ENCODE measurements at places on chromosomes 1 and 21.

DNA sequence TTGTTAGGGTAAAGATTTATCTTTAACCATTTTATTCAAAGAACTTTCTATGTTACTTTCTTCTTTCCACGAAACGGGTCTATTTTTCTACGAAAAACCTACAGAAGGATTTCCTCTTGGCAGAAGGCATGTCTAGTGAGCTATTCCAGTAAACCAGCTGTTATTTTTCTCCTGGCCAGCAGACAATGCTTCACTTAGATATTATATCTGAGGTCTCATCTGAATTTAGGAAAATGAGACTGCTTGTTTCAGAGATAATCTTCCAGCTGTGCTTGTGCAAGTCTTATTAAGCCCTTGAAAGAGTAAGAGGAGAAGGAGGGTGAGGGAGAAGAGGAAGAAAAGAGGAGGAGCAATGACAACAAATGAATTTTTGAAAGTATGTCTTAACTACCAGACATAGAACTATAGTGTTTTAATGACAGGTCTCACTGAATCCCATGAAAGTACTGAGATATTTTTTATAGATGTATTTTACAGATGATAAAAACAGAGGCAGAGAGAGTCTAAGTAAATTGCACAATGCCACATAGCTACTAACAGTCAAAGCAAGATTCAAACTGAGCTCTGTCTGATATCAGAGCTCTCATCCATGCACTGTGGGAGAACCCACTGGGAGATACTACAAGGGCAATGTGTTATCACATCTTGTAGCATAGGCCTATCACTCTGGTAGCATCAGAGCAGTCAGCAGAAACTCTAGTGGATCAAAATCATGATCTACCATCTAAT is 54.6 kb upstream of the SAMSN1 start:
- no peak for DNase-seq

DNA sequence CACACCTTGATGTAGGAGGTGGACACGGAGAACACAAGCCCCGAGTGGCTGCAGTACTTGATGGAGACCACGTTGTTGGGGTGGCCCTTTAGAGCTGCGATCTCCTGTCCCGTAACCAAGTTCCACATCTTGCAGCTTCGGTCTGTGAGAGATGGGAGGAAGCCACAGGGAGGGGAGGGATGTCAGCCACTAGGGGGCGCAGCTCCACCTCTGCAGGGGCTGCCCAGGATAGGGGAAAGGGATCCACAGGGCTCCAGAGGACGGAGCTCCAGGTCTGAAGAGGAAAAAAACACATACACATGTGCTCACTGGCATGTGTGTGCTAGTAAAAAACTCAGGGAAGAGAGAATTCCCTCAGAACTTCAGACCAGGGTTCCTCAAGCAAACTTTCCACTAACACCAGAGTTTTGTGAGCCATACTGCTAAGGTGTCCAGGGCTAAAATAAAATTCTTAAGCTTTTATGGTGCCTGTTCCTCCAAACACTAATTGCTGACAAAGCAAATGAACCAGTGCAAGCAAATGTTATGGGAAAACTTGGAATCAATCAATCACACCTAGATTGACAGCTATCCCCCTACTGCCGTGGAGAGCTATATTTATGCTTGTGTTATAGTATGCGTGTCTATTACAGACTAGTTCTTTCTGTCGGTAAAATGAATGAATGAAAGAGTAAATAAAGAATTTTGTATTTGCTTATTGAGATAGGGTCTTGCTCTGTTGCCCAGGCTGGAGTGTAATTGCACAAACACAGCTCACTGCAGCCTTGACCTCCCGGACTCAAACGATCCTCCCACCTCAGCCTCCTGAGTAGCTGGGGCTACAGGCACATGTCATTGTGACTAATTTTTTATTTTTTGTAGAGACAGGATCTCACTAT is 43.7 kb downstream of the KIF21B start:
- peak; percentile 68 for DNase-seq

- peak; percentile 73 for DNase-seq
Observed at GRCh38 chr1:31764312-31765040, at the start of gene ADGRB2. ADGRB2 (minus strand) TSS chr1:31764340; CDS start chr1:31757221, 7,119 bp downstream.

- no peak for DNase-seq
Observed at GRCh38 chr1:30318864-30319718, 404.3 kb downstream of the MATN1 start.

DNA sequence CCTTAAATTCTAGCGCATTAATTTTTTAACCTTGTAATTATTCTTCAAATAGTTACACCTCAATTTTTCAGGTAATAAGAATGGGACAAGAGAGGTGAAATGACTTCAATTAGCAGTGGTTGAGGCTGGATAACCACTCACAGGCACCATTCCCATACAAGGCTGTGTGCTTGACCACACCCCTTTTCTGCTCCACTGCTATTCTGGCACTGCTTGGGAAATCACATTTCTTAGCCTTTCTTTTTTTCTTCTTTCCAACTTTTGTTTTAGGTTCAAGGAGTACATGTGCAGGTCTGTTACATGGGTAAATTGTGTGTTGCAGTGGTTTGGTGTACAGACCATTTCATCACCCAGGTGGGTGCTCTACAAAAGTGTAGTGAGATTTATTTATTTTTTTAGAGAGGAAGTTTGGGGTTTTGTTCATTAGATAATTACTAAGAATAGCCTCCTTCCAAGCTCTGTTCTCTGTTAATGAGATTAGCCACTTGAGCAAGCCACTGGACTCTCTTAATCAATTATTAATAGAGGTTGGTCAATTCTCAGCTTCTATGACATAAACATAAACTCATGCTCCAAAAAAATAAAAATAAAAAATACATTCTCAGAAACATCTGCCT is 14.4 kb downstream of the ILDR2 start:
- no peak for DNase-seq

DNA sequence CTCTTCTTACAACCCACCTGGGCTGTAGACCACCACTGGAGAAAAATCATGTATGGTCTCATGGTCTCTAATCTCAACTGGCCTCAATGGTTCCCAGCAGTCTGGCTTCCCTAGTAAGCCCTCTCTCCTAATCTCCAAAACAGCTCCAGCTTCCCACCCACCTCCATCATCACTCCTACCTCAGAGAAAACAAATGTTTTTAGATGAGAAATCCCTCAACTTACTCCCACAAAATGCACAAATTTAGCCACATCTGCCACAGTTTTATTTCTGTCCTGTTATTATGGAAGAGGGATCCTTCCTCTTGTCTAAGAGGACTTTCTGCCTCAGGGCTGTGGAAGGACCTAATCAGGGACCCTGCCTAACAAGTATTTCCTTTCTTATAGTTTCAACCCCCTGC is 32.1 kb downstream of the TP53BP2 start:
- no peak for DNase-seq

DNA sequence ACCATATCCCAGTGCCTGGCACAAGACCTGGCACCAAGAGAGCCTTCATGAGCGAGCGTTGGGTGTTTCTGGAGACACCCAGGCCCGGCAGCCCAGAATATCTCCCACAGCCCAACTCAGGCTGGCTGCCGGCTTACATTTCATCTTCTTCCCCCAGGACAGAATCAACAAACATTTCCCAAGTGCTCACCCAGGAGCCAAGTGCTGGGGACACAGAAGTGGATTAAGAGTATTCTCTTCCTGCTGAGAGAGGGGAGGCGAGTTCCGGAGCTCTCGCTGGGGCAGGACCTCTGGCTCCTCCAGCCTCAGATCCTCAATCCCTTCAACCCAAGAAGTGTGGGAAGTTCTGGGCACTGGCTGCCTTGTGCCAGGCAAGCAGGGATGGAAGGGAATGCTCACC is 23.6 kb downstream of the IFFO2 start:
- DNase-seq: no peak

DNA sequence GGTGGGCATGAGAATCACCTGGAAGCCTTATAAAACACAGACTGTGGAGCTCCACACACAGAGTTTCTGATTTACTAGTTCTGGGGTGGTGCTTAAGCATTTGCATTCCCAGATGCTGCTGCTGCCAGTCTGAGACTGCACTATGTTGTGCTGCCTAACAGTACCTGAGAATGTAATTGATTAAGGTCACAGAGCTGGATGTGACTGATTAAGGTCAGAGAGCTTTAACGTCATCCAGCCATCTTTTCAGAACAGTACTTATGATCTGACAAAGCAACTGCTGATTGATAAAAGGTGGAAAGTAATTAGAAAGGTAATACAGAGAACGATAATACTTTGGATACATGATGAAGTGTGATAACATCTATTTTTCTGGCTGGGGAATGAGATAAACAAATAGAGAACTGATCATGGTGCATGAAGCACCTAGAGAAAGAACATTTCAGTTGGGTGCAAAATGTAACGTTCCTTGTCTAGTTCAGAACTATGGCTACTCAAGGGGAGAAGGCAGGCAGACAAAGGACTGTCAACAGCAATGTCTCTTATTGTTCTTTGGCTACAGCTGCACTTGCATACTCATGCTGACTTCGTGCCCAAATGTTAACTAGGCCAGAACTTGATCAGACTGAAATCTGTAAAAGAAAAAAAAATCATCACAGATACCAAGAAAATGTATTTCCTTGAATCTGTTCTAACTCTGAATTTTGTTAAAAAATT is 3.7 kb upstream of the UCK2 start:
- no peak for DNase-seq

GRCh38 chr1:180269645-180270529 is 39.8 kb downstream of the LHX4 start:
- no peak for DNase-seq

DNA sequence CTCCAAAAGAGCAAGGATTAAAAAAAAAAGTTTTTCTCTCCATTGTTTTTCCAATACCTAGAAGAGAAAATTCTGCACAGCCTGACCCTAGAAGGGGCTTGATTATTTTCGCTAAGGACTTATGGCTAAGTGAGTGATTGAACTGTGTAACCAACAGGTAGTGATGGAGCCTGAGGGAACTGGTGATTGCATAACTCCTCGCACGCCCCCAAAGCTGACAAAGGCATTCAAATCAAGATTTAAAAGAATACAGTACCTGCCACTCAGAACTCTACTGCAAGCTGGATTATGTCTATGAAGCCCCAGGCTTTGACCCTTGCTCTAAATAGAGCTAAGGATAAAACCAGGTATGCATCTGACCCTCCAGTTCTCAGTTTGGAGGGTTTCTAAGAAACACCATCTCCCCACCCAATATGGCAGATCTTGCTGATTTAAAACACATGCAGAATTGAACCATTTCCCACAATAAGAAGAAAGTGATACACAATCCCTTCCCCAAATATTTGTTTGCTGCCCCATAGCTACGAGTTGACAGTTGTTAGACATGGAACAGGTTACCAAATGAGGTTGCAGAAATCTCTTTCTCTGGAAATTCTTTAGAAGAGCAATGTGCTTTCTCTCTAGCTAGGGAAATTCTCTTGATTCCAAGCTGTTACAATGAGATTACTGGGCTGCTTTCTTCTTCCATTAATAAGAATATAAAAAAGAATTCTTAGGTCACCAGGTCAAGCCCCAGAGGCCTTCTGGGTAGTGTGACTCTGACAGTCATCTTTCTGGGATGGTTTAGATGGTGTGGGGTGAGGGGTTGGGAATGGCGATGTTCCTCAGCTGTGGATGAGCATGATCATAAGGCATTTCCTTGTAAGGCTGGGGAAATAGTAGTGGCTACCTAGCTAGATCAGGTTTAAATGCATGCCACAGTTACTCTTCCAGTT is 35.1 kb downstream of the FGGY start:
- no peak for DNase-seq

DNA sequence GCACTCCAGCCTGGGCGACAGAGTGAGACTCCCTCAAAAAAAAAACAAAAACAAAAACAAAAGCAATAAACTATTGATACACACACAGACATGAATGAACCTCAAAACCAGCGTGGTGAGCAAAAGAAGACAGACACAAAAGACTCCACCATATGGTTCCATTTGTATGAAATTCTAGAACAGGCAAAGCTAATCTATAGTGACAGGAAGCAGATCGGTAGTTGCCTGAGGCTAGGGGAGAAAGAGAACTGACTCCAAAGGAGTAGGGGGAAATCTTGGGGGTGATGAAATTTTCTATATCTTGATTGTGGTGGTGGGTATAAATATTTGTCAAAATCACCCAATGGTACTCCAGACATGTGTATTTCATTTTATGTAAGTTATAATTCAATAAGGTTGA is 20.9 kb downstream of the LACTBL1 start:
- DNase-seq: no peak

DNA sequence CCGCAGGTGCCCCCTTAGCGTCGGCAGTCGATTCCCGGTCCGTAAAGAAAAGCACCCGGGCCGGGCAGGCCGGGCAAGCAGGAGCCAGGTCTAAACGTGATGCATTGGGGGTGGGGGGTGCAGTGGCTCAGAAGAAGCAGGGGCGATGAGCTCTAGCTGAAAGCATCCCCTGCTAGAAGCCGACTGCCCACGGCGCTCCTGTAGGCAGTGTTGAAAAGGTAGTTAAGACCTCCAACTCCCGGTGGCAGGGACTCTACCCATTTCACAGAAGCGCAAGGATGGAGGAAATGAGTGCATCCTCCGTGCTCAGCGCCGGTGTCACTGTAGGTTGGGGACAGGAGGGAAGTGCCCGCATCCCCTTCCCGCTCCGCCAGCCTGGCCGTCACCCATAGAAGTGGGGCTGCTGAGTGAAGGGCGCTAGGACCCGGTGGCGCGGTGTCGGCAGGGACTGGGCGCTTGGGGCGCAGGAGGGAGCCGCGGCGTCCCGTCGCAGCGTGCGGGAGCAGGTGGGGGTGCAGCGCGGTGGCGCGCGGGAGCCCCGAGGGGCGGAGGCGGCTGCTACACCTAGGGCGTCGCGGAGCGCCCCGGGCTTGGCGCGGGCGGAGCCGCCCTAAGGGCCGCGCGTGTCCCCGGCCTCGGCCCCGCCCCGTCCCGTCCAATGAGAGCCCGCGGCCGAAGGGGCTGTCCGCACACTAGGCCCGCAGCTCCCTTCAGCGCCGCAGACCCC is at the start of gene WNT2B:
WNT2B (plus strand) TSS at position 688 of the 727 bp plus-strand sequence. CDS start 298 bp downstream, outside the sequence.
- peak; percentile 71 for DNase-seq

DNA sequence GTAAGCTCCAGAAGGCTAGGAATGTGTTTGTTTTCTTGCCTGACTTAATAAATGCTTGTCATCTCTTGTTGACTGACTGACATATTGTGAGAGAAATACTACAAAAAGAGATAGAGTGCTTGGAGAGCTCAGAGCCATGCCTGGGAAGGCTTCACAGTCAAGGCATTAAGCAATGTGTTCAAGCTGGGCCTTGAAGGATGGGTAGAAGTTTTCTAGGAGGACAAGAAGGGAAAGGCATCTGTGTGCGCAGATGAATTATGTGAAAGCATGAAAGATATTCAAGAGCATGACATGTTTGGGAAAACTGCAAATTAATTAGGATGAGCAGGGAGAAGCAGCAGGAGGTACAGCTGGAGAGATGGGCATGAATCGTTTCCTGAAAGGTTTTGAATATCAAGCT is 5.6 kb downstream of the SLAMF8 start:
- DNase-seq: no peak

- no peak for DNase-seq
Observed at GRCh38 chr1:119535381-119535780, 28.4 kb downstream of the HSD3B1 start.

Data from B cell (primary cell).